ENCODE measurements at places on chromosomes 7 and 10.

- no peak for DNase-seq
Measured at GRCh38 chr10:76428551-76429367, 997.3 kb downstream of the LRMDA start.

DNA sequence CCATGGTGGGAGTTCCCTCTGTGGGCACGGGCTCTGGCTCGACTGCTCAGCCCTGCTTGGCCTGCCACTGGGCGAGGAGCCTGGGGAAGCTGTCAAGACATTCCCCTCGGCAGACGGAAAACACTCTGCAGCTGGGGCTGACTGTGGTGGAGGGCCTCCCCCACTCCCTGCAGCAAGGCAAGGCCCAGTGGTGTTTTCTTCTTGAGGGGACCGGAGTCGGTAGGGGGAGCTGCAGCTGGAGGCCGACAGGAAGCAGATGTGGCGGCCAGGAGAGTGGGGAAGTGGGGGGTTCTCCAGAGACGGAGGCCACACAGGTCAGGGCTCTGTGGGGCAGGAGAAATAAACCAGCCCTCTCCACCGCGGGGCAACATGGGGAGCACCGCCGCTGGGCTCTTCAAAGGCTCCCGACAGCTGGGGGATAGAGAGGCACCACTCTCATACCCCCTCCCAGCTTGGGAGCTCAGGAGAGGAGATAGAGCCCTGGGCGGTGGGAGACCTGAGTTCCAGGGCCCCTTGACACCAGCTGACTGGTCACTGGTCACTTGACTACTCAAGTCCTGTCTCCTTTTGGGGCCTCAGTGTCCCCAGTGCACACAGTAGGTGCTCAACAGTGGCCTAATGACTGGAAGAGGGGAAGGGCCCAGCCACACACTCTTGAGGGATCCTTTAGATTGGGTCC lies 43.4 kb downstream of the PPIF start:
- DNase-seq: no peak

- DNase-seq: no peak
Measured at GRCh38 chr10:15804109-15804508, 56.2 kb downstream of the MINDY3 start.

- DNase-seq: no peak
Measured at GRCh38 chr10:73900064-73900463, 10.9 kb upstream of the PLAU start.

GRCh38 chr10:75398692-75399460 lies 2.7 kb downstream of the ZNF503 start:
- peak; percentile 14 for DNase-seq

GRCh38 chr10:104351919-104352318 lies 1.7 kb upstream of the CFAP58 start:
- no peak for DNase-seq

DNA sequence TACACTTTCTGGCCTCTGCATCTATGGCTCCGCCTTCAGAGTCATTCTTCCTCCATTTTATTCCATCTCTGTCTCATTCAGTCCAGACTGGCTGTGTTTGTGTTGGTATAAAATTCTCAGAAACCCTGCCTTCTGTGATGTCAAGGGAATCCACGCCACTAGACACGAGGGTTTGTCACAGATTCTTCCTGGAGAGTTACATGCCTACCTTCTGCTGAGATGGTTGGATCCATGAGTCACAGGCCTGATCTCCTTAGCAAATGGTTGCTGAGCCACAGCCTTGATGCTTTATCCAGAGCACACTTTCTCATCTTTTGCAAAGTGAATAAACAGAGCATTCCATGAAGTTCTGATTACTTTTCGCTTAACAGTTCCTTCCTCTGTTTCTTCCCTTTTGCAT lies 35.9 kb upstream of the TSPAN33 start:
- no peak for DNase-seq

GRCh38 chr7:113875224-113875623 lies 43.6 kb downstream of the PPP1R3A start:
- no peak for DNase-seq

DNA sequence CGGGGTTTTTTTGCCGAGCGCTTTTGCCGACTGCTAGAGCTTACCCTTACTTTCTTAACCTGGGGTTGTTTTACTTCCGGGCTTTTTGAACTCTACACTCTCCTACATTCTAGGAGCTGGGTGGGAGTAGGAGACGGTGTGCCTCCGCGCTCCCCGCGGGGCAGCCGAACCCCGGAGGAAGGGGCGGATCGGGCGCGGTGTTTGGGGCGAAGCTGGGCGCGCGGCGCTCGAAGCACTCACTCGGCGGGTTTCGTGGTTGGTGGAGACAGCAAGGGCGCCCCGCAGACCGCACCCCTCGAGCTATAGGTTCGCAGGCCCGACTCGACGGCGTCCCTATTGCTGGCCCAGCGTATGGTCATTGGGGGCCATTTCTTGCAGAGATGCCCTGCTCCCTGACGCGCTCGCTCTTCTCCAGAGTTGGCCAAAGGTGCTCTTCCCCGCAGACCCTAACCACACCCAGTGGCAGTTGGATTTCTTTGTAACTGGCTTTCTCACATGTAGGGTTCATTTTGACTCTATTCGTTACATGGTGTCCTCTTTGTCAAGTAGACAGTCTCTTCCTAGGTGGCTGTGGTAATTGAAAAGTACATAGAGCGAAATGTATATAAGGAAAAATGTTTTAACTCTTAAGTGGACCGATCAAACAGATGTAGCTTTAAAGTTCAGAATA lies 364 bp downstream of the ZNF518A start:
- no peak for DNase-seq

DNA sequence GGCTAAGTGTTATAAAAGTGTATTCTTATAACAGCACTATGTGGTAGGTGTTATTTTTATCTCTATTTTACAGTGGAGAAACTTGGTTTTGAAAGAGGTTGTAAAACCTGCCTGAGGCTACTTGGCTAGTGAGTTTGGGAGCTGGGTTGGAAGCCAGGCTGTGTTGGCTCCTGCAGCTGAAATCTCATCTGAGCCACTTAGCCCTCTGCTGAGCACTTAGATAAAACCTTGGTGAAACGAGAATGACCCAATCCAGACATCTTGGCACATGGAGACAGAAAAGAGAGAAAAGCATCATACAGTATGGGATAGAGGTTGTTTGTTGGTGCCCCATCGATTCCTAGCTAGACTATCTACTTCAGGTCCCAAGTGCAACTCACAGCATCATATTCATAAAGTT lies 37.4 kb downstream of the BLNK start:
- no peak for DNase-seq

DNA sequence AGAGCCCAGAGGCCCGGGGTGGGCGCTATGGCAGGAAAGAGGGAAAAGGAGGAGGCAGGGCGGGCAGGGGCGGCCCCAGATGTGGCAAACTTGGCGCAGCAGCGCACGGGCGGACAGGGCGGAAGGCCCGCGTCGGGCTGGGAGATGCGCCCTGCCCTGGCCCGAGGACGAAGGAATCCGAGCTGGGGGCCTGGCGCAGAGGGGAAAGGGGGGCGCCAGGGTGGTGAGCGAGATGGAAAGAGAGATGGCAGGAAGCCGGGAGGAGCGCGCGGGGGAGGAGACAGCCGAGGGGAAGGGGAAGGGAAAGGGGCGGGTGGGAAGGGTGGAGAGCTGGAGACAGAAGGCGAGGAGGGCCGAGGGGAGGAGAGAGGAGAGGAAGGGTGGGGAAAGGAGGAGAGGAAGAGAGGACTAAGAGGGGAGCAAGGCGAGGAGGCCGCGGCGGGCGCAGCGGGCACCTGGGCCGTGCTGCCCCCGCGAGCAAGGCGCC lies at the start of gene MARVELD1:
MARVELD1 (plus strand) TSS at position 392 of the 487 bp plus-strand sequence. CDS start 147 bp downstream, outside the sequence.
- peak; percentile 76 for DNase-seq

DNA sequence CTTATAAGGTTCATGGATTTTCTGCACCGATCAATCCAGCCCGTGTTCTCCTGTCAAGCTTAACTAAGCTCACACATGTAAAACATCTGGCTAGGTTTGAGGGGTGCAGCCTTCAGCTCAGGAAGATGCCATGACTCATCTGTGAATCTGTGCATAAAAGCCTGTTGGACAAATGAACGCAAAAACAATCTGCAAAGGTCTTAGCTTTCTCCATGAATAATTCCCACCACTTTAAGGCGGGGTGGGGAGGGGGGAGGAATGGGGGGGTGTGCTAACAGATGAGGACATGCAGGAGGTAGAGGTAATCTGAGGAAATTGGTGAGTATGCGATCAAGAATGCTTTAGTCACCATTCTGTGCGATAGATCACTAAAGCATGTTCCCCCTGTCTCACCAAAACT lies 4.8 kb downstream of the DOCK4 start:
- DNase-seq: no peak

GRCh38 chr7:117800841-117801240 lies 72.4 kb downstream of the CTTNBP2 start:
- DNase-seq: no peak

- no peak for DNase-seq
Measured at GRCh38 chr7:157707983-157708918, 371.4 kb downstream of the DNAJB6 start.

GRCh38 chr10:663466-663751 lies 26.1 kb downstream of the DIP2C start:
- DNase-seq: no peak

DNA sequence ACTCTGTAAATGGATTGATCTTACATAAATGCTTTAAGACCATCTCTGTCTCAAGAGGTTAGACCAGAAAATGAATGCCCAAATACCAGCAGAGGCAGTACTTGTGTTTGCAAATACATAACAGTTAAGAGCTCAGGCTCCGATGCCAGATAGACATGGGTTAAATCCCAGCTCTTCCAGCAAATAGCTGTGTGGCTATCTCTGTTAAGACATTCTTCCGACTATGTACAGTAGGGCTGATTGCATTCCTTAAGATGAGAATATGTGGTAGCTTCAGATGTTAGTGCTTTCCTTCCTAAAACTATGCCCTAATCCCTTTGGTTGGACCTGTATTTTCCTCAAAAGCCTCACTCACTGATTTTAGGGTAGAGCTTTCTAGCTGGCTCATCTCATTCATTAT lies 2.2 kb downstream of the IDE start:
- DNase-seq: no peak

DNA sequence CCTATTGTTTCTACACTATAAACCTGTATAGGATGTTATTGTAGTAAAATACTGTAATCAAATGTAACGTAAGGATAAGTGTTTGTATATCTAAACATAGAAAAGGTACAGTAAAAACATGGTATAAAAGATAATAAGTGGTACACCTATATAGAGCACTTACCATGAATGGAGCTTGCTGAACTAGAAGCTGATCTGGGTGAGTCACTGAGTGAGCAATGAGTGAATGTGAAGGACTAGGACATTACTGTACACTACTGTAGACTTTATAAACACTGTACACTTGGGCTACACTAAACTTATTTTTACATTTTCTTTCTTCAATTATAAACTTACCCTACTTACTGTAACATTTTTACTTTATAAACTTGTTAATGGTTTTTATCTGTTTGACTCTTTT lies 732.9 kb upstream of the LRRN3 start:
- DNase-seq: no peak

GRCh38 chr7:79410345-79410744 lies 43.1 kb downstream of the MAGI2 start:
- no peak for DNase-seq

GRCh38 chr10:95440756-95441546 lies 120.2 kb downstream of the SORBS1 start:
- DNase-seq: no peak

GRCh38 chr10:47339759-47340607 lies 8.2 kb upstream of the RBP3 start:
- DNase-seq: no peak

- no peak for DNase-seq
Measured at GRCh38 chr7:17623546-17624185, 316.6 kb downstream of the SNX13 start.

- peak; percentile 33 for DNase-seq
Measured at GRCh38 chr10:76675951-76676587, 961.5 kb downstream of the KCNMA1 start.

- DNase-seq: no peak
Measured at GRCh38 chr10:113058523-113059370, 108.7 kb downstream of the TCF7L2 start.

- DNase-seq: no peak
Measured at GRCh38 chr7:139362302-139362701, 2.6 kb downstream of the LUC7L2 start.

DNA sequence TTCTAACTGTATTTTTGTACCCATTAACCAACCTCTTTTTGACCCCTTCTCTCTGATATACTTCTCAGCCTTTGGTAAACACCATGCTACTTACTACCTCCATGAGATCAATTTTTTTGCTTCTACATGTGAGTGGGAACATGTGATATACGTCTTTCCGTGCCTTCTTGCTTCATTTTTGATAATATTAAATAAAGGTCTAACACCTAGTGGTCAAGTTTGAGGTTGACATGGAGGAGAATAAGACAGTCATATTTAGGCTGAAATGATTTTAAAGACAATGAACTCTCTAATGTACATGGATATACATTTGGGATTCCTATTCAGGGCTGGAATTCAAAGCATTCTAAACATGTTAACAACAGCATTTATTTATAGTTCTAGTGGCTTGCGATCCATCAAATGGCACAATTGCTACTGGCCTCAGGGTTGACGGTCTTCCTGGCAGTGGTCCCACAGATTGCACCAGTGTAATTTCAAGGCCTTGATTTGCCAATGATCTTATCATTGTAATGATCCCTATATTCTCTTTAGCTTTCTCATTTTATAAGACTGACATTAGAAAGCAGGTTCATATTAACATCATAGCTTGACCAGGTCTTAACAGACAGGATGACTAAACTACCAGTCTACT lies 315.9 kb upstream of the ETV1 start:
- no peak for DNase-seq

GRCh38 chr10:15393139-15393825 lies 22.2 kb upstream of the FAM171A1 start:
- no peak for DNase-seq

DNA sequence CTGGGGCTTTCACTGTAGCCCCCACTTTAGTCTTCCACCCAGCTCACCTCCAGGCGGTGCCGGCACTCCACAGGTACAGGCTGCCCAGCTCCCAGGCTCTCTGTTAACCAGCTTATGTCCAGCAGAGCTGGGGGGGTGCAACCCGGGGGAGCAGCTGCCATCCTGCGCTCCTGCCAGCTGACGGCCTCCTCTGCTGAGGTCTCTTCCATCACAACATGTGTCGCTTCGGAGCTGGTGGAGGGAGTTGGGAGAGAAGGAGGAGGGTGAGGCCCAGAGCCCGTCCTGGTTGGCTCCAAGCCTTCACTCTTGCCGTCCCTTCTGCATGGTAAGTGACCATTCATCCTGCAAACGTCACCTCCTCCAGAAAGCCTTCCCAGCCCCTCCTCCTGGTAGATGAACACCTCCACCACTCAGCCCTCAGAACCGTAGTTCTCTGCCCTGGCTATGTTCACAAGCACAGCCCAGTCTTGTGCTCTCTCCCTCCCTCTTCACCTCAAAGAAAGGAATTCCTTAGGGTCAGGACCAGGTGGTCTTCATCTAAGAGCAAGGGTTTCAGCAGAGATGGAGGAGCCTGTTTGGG lies 1.6 kb downstream of the POLM start:
- no peak for DNase-seq

DNA sequence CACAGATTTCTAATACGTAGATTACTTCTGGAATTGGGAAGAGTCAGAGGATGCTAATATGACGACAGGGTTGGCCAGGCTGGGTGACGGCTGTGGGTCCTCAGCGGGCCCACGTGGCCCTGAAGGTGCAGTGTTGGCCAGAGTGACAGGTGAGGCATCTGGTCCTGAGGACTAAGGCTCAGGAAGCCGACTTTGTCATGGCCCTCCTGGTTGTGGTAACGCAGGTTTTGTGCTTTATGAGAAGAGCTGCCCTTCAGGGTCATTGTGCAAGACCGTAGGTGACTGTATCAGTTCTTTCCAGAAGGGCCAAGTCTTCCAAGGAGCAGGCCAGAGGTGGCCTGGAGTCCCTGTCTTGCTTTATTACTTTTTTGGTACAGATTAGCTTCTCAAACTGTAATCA lies 2.5 kb downstream of the EIF3B start:
- DNase-seq: no peak
